Cortex of kidney (tissue), 1 donor: ENCODE measurements at places on chromosomes 3 and 15.

DNA sequence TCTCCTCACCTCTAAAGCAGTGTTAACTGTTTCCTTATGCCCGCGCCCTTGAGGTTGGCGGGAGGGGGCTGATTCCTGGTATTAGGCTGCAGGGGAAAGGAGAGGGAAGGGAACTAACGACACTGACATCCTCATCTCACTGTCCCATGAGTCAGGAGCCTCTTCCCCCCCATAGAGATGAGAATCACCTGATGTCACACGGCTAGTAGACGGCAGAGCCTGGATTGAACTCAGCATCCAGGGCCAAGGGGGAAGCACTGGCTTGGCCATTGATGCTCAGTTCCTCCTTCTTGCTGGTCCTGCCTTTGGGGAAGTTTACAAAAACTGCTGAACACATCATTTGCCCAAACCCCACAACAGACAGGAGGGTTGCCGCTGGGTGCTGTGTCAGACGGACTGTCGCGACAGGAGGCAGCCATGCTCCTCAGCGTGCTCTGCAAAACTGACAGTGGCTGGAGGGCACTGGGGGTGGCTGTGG lies 38.5 kb downstream of the IDH2 start:
- no peak for DNase-seq

- DNase-seq: no peak
These were observed 73.5 kb downstream of the SLC49A4 start for GRCh38 chr3:122868322-122868721.

- DNase-seq: no peak
These were observed 95.9 kb upstream of the ATP2B2 start for GRCh38 chr3:10601151-10601856.

DNA sequence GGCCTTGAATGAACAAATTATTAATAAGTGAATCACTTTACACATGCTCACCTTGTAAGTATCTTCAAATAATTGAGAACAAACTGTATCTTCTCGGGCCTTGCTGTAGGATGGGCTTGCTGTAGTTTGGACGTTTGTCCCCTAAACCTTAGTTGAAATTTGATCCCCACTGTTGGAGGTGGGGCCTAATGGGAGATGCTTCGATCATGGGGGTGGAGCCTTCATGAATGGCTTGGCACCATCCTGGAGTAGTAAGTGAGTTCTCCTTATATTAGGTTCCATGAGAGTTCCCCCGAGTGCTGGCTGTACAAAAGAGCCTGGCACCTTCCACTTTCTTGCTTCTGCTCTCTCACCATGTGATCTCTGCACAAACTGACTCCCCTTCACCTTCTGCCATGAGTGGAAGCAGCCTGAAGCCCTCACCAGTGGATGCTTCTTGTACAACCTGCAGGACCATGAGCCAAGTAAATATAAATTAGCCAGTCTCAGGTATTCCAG lies 29.3 kb downstream of the PIGB start:
- DNase-seq: no peak

DNA sequence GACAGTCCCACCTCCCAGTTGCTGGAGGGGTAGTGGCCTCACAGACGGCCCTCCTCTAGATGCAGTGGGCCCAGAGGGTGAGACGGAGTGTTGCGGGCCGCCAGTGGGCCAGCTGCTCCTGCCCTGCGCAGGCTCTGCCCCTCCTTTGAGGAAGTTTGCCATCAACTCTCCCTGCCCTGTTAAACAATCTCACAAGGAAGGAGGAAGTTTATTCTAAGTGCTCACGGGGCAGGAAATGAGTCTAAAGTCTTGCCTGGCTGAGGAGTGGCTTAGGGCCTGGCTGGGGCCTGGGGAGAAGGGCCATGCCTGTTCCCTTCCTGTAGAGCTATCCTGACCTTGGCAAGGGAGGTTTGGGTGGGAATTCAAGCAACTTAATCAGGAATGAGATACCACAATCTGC lies at the start of gene FAM3D:
FAM3D (minus strand) TSS at position 92 of the 400 bp plus-strand sequence. CDS start 11,211 bp downstream, outside the sequence.
- no peak for DNase-seq

GRCh38 chr3:44198284-44199269 lies 43.1 kb upstream of the TOPAZ1 start:
- no peak for DNase-seq

GRCh38 chr3:105836533-105836932 lies 32.3 kb downstream of the CBLB start:
- DNase-seq: no peak

- DNase-seq: no peak
These were observed 106.3 kb downstream of the PLD1 start for GRCh38 chr3:171704002-171704401.

GRCh38 chr3:187112934-187113793 lies 26.1 kb downstream of the RPL39L start:
- DNase-seq: no peak

- no peak for DNase-seq
These were observed 194.8 kb downstream of the SSR3 start for GRCh38 chr3:156360083-156360482.

DNA sequence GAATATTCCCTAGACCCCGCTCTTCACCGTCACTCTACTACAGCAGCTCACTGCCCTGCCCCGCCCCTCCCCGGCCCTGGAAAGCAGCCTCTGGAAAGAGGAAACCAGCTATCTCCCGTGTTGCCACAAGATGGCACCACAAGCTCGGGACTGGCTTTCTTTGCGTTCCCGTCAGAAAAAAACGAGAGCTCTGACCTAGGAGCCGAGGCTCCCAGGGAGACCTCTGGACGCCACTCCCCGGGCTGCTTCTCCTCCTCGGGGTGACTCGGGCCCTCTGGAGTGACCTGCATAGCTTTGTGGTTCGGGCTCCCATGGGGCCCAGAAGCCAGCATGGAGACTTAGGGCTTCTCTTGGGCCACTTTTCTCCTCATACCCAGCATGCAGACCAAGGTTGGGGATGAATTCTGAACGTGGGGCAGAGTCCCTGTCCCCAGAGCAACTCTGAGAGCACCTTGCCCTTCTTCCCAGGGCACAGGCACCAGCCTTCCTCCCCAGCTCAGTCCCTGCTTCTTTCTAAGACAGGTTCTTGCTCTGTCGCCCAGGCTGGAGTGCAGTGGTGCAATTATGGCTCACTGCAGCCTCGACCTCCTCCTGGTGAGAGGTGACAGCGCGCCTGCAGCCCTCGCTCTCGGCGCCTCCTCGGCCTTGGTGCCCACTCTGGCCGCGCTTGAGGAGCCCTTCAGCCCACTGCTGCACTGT lies 19.0 kb downstream of the STOML1 start:
- no peak for DNase-seq

GRCh38 chr15:49343546-49343945 lies 79.5 kb upstream of the FGF7 start:
- no peak for DNase-seq

DNA sequence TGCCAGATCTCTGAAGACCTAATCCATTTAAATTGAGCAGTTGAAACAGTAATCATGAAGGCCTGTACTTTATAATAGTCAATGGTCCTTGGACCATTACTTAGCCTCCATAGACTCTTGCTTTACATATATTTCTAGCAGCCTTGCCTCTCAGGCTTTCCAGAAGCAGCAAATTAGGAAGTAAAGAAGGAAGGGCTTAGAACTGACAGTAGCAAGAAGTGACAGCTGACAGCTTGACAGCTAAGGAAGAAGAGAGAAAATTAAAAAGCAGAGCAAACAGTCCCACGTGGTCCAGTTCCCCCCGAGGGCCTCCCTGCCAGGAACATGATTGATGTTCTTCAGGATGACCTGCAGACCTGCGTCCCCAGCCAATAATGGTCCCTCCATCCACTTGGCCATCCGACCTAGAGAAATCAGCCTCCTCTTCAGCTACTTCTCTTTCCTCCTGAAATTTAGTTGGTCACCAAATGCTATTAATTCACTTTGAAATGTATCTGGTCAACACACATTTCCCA lies 15.0 kb upstream of the PSMD6 start:
- no peak for DNase-seq

GRCh38 chr3:51361746-51362145 lies 23.3 kb upstream of the MANF start:
- no peak for DNase-seq
